Hematopoietic multipotent progenitor cell treated with erythropoietin and hydrocortisone succinate and interleukin-3 and kit ligand, for 6 days (in vitro differentiated cells): ENCODE measurements at places on chromosomes 4 and X.

DNA sequence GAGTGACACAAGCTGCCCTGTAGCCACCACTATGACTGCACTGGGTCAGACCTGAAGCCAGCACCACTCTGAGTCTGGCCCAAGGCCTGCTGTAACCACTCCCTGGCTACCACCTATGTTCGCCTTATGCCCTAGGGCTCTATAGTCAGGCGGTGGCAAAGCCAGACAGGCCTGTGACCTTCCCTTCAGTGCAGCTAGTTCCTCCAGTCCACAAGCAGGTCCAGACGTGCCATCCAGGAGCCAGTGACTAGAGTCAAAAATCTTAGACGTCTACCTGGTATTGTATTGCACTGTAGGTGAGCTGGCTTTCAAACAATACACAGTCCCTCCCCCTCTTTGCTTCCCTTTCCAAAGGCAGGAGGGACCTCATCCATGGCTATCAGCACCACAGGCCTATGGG lies 54.0 kb upstream of the RNF128 start:
- DNase-seq: no peak

GRCh38 chr4:2071912-2072867 lies 13.1 kb downstream of the NAT8L start:
- no peak for DNase-seq

DNA sequence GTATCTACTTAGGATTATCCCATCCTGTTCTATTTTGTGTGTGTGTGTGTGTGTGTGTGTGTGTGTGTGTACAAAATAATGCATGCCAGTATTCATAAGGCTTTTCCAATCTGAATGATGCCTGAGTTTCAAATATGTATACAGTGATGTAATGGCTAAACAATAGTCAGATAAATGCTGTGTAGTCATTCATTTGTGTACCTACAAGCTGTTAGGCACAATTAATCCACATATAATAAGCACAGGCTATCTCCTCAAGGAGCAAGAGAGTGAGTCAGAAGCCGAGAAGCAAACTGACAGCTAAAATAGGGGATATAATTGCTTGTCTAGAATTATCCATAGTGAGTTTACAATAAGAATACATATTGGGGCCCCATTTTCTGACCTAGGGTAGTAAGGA lies 15.7 kb downstream of the DMD start:
- no peak for DNase-seq

- peak; percentile 57 for DNase-seq
These were observed 49.9 kb upstream of the MTMR1 start for GRCh38 chrX:150643271-150643670.
